ENCODE measurements at places on chromosomes 5 and 9. TPM values are rescaled to one million over a fixed set of nuclear protein-coding genes. Genes with fewer than 3 reads are reported as not detected.

Gene C5orf34
- 9.1 TPM for total RNA-seq

Gene GPR150
- total RNA-seq: 0.45 TPM

Gene HK3
- total RNA-seq: not detected

Gene AQP7
- total RNA-seq: not detected

Gene EQTN
- total RNA-seq: not detected

Gene ACTBL2
- not detected for total RNA-seq

Gene DAPK1
- total RNA-seq: 2.1 TPM

Gene TRIM14
- total RNA-seq: 39.6 TPM

Gene IL4
- total RNA-seq: 1.4 TPM

Gene NFIB
- total RNA-seq: not detected

Gene G3BP1
- 253 TPM for total RNA-seq

Gene DIPK1B
- total RNA-seq: 0.14 TPM

Gene SMIM27
- 30.9 TPM for total RNA-seq

Gene IL31RA
- not detected for total RNA-seq

Gene STK32A
- total RNA-seq: not detected

Gene COMMD10
- 20.8 TPM for total RNA-seq

Gene AP3B1
- 33.0 TPM for total RNA-seq

Gene AHRR
- total RNA-seq: 26.3 TPM

Gene NUTM2F
- total RNA-seq: not detected
